Iris pigment epithelial cell (primary cell): ENCODE measurements at places on chromosomes 7 and 10.
A peak's percentile ranks its signal among the peaks of the same experiment; 100 is the strongest.

- no peak for DNase-seq
Observed at GRCh38 chr10:62652564-62652963, 152.0 kb upstream of the ADO start.

GRCh38 chr10:905503-905902 lies 26.0 kb downstream of the LARP4B start:
- DNase-seq = peak; percentile 12

DNA sequence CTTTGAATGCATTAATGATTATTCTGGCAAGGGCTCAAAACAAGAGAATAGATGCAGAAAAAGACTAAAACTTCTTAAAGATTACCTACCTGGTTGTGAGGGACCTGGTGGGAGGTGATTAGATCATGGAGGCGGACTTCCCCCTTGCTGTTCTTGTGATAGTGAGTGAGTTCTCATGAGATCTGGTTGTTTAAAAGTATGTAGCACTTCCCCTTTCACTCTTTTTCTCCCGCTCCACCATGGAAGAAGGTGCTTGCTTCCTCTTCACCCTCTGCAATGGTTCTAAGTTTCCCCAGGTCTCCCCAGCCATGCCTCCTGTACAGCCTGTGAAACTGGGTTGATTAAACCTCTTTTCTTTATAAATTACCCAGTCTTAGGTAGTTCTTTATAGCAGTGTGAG lies 226.6 kb downstream of the ARHGAP12 start:
- no peak for DNase-seq

GRCh38 chr10:4688168-4688567 lies 137.8 kb upstream of the AKR1E2 start:
- DNase-seq = peak; percentile 36

- DNase-seq = no peak
Observed at GRCh38 chr10:101768791-101769170, 7.1 kb downstream of the FGF8 start.

- no peak for DNase-seq
Observed at GRCh38 chr7:31284106-31284505, 56.4 kb downstream of the NEUROD6 start.

- no peak for DNase-seq
Observed at GRCh38 chr10:76711222-76711997, 926.2 kb downstream of the KCNMA1 start.

DNA sequence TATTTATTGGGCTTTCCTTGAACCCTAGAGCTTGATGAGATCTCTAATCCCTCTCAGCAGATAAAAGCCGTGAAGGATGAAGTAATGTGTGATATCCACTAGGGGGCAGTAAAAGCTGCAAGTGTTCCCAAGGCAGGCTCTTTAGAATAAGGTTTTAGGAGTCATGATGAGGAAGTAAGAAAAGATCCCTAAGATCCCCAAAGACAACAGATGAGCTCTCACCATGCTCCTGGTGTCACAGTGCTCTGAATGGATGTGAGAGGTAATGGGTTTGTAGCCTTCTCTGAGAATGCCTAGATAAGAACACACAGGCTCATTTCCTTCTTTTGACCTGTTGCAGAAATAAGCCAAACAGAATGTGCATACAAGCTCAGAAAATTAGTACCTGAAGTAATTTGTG lies 70.4 kb upstream of the ITPRID1 start:
- DNase-seq = peak; percentile 26

DNA sequence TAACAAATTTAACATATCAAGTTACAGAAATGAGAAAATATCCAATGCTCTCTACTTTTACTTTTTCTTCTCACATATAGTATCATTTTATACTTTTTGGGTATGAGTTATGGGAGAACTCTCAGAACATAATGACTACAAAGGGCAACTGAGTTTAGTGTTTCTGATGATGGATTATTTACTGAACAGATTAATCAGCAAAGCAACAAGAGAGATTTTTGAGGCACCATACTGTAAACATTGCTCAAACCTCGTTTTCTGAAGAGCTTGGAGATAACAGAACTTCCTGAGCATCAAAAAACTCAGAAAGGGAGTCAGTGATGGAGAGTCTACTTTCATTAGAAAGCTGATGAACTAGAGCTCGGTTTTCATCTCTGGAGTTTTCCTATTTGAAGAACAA lies 84.8 kb upstream of the GSDME start:
- DNase-seq = no peak

DNA sequence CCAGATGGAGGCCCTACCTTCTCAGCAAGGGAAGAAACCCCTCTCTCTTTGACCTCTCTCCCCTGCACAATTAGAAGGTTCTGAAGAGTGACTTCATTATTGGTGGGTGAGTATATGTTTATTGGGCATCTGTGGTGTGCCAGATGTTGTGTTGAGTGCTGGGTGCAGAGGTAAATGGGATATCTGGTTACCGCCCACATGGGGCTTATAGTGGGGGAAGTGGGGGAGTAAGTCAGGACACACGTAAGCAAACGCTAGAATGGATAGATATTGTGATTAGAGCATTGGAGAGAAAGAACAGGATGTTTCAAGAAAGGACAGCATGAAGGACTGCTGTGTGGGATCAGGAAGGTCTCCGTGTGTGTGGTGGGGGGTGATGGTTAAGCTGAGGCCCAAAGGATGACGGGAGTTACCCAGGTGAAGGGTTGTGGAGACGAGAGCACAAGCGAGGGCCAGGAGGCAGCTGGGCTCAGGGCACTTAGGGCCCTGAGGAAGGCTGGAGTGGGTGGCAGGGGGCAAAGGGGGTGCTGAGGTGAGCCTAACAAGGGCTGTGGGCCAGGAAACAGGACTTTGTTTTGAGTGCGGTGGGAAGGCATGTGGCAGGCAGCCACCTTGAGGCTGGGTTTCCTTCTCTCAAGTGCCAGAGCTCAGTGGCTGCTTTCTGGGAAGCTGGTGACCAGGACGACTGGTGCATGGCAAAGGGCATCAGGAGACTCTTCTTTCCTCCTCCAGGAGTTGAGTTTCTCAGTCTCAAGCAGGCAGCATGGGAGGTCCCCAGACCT lies 299.9 kb downstream of the RPS24 start:
- no peak for DNase-seq

GRCh38 chr10:90674928-90675327 lies 182.9 kb downstream of the HTR7 start:
- peak; percentile 93 for DNase-seq

DNA sequence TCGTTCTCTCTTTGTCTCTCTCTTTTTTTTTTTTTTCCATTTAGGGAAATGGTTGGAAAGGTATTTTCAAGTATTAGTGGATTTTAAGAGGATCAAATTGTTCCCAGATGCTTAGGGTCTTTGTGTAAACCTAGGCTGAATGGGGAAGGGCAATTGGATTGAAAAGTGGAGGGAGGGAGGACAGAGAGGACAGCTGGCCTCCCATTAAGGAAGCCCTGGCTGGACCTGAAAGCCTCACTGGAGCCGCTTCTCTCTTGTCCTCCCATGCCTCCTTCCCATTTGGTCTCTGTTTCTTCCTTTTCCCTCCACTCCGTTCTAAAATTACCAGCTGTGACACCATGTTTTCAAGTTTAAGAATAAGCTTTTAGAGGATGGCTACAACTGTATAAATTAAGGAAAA lies 104.1 kb downstream of the TACC2 start:
- no peak for DNase-seq

GRCh38 chr10:42801135-42801534 lies 18.5 kb downstream of the BMS1 start:
- peak; percentile 13 for DNase-seq
